ENCODE measurements at places on chromosomes 12 and 14.
A peak's percentile ranks its signal among the peaks of the same experiment; 100 is the strongest.

- no peak for DNase-seq
Observed at GRCh38 chr12:132178316-132178715, 34.1 kb downstream of the NOC4L start.

GRCh38 chr12:81683881-81684280, 75.3 kb downstream of the PPFIA2 start:
- no peak for DNase-seq

DNA sequence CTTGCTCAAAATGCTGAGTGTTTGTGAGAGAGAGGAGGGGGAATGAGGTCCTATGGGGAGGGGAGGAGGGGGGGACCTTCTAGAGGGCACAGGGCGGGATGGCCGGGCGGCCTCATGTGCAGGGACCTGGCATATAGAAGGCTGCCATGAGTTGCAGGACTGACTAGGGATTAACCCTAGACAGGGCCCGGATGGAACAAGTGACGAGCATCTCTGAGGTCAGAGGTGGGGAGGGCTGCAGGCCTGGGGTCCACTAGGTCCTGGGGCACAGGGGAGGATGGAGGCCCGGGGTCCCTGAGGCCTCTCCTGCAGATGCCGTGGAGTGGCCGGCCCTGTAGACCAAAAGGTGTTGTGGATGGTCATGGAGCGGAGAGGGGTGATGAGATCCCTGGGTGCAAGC, 104.0 kb upstream of the EIF5 start:
- no peak for DNase-seq

DNA sequence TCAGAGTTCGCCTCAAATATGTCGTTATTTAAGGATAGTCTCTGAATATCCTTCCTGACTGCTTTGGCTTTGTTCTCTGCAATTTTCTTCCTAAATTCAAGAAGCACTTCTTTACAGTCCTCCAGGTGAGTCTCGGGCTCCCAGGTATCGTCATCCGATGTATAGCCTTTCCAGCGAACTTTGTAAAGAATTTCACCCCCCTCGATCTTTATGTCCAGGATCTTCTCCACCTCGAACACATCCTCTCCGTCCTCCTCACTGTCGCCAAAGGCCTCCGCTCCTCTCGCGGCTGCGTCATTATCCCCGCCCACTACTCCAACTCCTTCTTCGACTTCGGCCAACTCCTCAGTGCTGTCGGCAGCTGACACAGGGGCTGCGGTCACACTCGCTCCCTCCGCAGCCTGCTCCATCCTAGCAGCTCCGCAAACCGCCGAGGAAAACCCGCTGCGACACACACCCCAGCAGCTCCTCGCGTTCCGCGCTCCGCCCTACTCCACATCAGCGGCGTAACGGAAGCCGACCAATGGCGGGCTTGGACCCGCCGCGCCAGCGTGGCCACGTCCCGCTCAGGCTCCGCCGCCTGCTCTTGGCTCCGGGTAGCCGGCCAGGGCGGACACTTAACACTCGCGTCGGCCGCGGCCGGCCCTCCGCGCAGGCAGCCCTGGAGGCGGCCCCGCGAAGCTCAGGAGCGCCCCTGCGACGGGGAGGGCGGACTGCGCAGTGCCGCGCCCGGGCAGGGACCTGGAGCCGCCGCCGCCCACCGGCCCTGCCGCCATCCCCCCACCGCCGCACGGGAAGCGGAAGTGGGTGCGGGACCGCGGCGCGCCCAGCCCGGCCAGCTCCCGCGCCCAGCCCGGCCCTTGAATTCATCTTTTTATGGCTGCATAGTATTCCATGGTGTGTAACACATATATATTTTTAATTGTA, 4.1 kb downstream of the CD163L1 start:
- peak; percentile 14 for DNase-seq

DNA sequence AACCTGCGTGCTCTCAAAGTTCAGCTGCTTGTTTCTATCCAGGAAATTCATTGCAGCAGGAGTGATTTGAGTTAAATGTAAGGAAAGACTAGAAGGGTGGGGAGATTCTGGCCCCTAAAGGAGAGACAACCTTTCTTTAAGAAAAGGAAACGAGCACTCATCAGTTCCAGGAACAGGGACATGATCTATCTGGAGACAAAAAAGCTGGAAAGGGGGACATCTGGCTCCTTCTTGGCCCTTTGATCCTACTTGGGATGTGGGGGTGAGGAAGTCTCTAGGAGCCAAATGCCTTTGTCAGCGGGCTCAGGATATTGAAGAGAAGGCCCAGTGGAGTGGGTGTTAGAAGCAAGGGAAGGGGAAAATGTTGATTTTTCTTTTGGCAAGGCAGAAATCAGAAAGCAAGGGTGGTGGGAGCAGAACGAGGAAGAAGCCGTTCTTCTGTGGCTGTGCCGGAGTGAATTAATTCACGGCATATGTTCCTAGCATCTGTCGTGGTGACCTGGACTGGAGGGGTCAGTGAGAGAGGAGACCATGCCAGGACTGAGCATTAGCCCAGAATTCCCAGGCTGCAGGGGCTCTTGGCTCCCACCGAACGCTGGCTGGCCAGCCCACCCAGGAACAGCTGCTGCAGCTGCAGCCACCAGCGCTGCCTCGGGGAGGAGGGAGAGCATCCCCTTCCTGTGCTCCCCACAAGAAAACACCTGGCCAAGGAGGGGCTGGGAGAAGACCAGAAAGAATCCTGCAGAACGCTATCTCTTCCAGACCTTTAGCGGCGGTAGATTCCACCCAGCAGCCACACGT, 62.8 kb upstream of the GPATCH2L start:
- DNase-seq: no peak

DNA sequence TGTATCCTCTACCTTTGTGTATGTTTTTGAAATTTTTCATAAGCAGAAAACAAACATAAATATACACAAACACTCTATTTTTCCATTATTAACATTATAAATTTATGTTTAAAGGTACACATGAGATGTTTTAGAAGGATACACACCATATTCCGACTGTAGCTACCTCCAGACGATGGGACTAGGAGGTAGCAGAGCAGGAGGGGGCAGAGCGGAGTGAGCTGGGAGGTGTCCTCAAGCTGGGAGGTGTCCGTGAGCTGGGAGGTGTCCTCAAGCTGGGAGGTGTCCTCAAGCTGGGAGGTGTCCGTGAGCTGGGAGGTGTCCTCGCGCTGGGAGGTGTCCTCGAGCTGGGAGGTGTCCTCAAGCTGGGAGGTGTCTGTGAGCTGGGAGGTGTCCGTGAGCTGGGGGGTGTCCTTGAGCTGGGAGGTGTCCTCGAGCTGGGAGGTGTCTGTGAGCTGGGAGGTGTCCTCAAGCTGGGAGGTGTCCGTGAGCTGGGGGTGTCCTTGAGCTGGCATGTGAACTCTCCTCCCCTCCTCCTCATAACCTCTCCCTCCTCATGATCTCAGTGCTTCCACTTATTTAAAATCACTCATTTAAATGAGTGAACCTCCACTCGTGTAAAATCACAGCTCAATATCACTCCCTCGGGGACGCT, 346.9 kb upstream of the SFSWAP start:
- DNase-seq: no peak

DNA sequence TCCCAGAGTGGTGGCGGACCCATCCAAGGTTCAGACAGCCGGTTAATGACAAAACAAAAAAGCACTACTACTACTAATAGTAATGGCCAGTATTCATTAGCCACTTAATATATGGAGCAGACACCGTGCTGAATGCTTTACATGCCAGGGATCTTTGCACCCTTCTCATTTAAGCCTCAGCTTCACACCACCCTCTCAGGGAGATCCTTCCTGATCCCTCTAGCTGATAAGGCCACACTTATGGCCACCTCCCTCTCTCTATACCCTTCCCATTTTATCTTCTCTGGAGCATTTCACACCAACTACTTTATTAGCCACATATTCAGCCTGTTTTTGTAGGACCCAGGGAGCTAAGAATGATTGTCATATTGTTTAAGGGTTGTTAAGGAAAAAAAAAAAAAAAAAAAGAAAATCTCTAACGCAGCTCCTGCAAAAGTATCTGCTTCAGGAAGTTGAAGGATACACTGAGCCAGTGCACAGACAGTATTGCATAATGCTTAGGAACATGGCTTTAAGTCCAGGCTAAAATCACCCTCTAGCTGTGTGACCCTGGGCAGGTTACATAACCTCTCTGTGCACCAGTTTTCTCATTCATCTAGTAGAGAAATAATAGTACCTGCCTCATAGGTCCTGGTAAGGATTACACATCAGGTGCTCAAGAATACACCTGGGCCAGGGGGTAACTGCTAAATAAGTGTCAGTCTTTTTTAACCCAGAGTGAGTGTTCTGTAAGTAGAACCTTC, 29.4 kb downstream of the NUAK1 start:
- no peak for DNase-seq

GRCh38 chr12:39443929-39444209, 949 bp upstream of the KIF21A start:
- no peak for DNase-seq

GRCh38 chr14:96999654-97000155, 202.5 kb downstream of the VRK1 start:
- DNase-seq: no peak

- DNase-seq: no peak
Observed at GRCh38 chr14:96303981-96304380, 48.0 kb downstream of the BDKRB1 start.

DNA sequence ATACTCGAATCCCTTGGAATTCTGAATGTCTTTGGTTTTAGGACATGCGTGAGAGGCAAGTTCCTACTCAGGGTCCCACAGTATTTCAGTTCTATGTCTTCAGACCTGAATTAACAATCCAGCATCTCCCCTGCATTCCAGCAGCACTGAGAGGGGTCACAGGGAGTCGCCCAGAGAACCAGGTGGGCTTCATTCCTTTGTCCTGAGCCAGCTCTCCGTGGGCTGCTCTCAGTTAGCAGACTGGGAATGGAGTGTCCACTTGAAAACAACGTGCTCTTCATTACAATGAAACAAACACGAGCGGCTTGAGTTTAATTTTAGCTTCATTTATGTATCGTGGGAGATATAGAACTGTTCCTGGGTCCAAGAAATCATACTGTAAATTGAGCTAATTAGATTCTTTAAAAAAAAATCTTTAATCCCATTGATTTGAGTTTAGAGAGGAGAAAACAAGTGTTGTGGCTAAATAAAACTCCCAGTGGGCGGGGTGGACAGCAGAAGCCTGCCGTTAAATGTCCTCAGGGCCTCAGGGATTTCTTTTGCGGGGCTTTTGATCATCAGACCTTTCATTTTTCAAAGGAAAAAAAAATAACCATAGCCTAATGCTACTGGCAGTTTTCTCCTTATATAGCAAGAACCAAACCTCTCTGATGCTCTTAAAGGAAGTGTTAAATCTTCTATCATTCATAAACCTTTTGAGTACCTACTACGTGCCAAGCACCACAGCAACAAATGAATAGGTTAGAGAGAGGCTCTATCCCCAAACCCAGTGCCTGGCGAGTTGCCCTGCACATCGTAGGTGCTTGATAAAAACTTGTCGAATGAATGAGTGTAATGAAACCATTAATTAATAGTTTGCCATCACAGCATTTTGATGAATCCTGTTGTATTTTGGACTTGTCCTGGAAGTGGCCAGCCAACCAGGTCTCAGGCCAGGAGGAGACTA, 140.4 kb downstream of the CHST11 start:
- no peak for DNase-seq

DNA sequence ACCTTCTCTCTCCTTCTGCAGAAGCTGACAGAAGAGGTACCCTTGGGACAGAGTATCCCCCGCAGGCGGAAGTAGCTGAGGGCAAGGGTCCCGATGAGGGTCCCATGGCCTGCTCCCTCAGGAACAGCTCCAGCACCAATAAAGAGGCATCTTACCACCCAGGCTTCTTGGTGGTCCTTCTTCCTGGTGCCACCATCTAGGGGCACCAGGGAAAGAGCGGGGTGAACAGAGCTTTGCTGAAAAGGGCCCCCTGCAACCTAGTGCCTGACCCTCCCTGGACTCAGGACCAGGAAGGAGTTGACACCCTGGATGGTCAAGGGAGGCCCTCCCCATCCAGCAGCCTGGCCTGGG, 591 bp upstream of the IRF9 start:
- DNase-seq: no peak

GRCh38 chr14:91681118-91681517, 50.8 kb downstream of the CATSPERB start:
- no peak for DNase-seq

GRCh38 chr14:102197317-102197853, 57.7 kb downstream of the WDR20 start:
- DNase-seq: no peak

DNA sequence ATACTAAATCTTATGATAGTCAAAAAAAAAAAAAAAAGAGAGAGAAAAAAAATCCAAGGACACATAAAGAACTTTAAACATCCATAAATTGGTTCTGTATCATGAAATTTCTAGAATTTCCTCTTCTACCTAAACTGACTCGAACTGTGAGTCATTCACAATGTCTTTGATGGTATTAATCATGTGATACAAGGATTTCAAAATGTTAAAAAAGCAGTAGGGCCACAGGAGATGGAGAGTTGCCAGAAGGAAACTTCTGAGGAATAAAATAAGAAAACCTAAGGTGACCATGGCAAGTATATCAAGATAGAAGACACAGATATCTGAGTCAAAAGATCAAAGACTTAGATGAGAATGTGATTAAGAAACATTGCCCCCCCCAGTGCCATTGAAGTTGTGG, 1320.9 kb upstream of the FLRT2 start:
- no peak for DNase-seq
